Fibroblast of lung (primary cell): ENCODE measurements at places on chromosomes 2 and 18. TPM values are rescaled to one million over a fixed set of nuclear protein-coding genes. Genes with fewer than 3 reads are reported as not detected.

The CHN1 gene
- 285 and 904 TPM in 2 replicates for polyA plus RNA-seq

The HNMT gene
- polyA plus RNA-seq = 33.7 and 45.9 TPM in 2 replicates

The CYP27A1 gene
- 12.7 and 16.2 TPM in 2 replicates for polyA plus RNA-seq

The TNFRSF11A gene
- 0.11 and 0.45 TPM in 2 replicates for polyA plus RNA-seq

The RAB31 gene
- polyA plus RNA-seq = 27.4 and 47.1 TPM in 2 replicates

The ADAM23 gene
- polyA plus RNA-seq = 2.7 and 9.5 TPM in 2 replicates

The EFR3B gene
- polyA plus RNA-seq = 0.03 and 0.24 TPM in 2 replicates

The SLC25A12 gene
- 25.9 and 26.7 TPM in 2 replicates for polyA plus RNA-seq

The ACP1 gene
- polyA plus RNA-seq = 120 and 124 TPM in 2 replicates

- DNase-seq = no peak
Observed at GRCh38 chr18:76993573-76993972, 139.0 kb downstream of the MBP start.

DNA sequence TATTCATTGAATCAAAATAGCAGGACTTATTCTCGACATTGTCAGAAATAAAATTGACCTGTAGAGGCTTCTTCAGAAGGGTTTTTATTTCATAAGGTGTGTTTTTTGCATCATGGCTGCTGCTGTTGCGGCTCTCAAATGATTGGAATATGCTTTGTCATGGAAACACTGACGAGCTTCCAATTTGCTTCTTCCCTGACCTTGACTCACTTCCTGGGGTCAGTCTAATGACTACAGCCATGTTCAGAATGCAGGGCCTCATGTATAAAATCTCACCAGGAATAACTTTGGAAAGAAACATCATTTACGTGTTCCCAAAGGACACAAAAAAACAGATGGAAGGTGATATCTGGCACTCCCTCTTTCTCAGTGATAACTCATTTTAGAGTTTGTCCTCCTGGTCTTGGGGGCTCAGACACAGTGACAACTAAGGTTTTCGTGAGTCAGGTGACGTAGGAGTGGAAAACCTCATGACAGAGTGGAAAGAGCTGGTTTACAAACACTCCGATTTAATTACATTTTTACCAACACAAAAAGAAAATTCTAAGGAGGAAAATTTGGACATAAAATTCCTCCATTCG is 467.0 kb upstream of the RAB12 start:
- DNase-seq = peak; percentile 54

- no peak for DNase-seq
Observed at GRCh38 chr18:44290366-44290977, 390.2 kb upstream of the SETBP1 start.

GRCh38 chr2:215110918-215111317 is 27.5 kb downstream of the ABCA12 start:
- no peak for DNase-seq

GRCh38 chr2:26333293-26333692 is 12.7 kb upstream of the SELENOI start:
- DNase-seq = no peak

DNA sequence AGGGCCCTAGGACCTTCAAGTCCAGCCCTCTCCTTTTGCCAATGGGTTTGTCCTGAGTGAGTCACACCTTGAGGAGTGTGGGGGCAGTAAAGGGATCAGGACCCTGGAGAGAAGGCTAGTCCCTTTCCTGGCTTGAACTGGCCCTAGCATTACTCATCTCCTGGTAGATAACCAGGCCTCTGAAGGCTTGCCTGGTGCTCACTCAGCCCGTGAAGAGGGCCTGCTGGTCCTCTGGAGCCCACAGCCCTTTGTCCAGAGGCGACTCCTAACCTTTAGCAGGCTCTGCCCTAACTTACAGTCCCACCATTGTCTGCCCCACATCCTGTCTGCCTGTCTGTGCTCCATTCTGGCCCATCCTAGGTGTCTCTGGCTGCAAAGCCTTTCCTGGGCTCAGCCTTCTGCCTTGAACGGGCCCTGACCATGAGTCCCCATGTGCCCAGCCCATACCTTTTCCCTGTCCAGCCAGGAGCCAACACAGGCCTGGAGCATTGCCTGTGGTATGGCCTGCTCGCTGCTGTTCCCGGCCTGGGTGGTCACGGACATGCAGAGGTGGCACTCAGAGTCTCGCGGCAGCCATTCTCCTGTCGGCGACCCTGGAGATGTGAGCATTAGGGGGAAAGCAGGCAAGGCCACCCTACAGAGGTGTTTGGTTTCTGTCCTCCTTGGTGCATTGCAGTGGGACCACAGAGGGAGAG is 5.0 kb downstream of the SFTPB start:
- peak; percentile 97 for DNase-seq

DNA sequence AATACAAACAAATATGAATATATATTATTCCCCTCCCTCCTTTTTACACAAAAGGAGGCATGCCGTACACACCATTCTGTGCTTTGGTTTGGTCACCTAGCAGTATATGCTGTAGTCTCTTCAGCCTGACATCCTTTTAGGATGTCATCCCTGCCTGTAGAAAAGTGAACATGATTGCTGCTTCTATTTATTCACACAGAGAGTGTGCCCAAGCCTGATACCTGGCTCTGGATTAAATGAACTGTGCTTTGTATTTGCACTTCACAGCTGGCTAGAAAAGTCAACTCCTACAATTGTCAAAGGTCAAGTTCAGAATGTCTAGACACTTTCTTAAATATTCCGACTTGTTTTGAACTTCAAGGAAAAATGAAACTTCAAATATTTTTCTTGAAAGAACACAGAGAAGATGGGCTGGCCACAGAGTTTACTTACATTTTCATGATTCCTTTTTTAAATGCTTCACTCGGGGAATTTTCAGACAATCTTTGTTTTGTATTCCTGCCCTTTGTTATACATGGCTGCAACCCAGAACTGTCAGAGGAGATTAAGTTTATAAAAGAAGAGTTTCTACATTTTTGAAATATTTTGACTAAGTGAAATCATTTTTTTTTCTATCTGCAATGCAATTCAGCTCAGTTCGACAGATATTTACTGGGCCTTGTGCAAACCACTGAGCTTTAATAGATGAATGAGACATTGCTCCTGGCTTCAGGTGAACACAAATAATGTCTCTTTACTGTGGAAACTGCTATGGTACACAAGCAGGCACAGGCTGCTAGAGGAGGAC is 33.5 kb downstream of the DAPL1 start:
- peak; percentile 77 for DNase-seq

GRCh38 chr2:126586317-126586716 is 69.6 kb upstream of the GYPC start:
- DNase-seq = no peak
